ENCODE measurements at places on chromosomes 6 and 20.
A peak's percentile ranks its signal among the peaks of the same experiment; 100 is the strongest.

DNA sequence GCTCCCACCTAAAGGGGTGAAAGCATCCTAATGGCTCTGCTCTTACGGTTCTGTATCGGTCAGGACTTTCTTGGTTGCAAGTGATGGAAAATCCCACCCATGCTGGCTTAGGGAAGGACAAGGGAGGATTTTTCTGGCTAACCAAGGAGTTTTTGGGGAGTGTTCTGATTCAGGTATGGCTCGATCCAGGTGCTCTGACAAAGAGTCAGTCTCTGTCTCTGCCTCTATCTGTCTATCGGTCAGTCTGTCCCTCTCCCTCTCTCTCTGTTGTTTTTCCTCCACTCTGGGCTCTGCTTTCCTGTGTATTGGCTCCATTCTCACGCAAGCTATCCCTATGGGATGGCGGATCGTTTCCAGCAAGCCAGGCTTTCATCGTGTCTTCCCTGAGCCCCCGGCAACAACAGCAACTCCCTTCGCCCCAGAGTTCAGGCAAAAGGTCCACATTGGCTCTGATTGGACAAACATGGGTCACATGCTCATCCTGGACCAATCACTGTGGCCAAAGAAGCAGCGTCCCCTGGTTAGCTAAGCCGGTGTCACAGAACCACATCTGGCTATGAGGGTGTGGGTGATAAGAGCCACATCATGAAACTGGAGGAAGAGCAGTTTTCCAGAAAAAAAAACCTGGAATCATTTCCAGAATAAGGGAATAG is 160.3 kb downstream of the BMP7 start:
- DNase-seq = no peak

DNA sequence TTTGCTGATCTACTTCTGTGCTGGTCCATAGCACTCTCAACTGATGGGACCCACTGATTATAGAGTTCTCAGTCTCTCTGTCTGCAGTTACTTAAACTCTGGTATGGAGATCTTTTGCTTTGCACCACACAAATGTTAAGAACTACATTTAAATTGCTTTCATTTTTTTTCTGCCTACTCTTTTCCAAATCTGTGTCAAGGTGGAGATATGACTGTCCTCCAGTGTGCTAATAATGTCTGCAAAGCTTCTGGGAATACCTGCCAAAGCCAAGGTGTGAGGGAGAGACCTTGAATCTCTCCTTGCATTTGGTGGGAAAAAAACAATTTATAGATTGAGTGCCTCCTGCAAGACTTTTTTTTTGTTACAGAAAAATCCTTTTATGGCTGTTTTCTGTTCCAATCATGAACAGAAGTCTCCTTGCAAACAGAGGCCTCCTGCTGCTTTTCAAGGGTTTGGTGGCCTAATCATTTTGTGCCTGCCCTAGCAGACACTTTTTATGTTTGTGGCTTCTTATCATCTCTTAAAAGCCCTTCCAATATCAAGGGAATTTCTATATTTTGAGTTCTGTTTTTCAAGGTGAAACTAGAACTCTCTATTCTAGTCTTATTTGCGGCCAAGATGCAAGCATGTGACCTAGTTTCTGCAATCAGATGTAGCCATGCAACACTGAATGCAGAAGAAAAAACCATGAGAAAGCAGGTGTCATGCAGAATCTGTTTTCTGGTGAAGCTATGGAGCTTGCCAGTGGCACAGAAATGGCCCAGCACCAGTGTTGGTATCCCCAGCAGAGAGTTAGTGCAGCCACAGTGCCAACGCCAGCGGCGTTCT is 23.2 kb upstream of the AKIRIN2 start:
- no peak for DNase-seq

DNA sequence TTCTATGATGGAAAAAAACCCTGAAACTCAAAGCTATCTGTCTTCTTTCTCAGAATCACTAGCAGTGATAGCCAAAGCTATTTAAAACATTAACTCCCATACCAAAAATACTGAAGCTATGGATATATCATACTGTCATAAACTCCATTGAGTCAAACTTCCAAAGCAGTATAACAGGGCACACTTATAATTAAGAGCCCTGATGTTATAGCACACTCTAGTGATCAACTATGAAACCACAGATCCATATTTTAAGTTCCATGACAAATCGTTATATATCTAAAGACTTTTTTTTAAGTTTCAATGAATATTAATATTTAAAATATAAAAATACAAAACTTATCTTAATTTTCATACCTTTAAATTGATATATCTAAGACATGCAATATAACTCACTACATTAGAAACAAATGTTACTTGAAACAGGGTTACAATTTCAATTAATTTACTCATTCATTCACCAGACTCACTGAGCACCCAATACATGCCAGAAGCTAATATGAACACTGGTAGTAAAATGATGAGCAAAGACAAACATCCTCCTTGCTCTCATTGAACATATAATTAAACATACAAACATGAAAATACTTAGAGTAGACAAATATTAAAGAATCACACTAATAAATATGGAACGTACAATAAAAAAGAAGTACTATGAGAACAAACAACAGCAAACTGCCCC is 69.3 kb downstream of the IBTK start:
- no peak for DNase-seq

DNA sequence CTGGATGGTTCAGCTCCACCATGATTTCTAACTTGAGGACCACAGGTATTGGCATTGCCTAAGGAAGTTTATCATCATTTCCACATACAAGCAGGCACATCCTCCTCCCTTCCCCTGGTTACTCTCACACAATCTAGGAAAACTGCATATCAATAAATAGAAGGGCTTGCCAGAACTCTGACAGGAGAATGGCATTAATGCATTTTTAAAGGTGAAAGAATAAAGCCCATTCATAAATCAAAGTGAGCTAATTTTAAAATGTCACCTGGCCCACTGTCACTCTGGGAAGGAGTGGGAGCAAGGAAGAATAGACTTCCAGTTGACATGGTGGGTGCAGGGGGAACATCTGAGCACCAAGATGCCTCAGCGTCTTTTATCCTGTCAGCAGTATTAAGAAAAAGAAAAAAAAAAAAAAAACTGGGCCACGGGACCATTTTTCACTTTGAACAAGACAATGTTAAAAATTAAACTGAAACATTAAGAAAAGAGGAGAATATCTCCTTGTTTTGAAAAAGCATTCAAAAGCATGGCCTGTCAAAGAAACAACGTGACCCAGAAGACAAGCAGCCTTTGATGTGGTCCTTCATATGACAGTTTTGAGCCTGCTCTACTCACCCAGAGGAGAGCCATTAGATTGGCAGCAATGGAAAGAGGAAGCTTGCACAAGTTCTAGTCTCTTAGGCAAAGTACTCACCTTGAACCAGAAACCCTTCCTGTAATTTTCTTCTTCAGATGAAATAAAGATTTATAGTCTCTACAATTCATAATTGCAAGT is 39.3 kb upstream of the SMLR1 start:
- no peak for DNase-seq

DNA sequence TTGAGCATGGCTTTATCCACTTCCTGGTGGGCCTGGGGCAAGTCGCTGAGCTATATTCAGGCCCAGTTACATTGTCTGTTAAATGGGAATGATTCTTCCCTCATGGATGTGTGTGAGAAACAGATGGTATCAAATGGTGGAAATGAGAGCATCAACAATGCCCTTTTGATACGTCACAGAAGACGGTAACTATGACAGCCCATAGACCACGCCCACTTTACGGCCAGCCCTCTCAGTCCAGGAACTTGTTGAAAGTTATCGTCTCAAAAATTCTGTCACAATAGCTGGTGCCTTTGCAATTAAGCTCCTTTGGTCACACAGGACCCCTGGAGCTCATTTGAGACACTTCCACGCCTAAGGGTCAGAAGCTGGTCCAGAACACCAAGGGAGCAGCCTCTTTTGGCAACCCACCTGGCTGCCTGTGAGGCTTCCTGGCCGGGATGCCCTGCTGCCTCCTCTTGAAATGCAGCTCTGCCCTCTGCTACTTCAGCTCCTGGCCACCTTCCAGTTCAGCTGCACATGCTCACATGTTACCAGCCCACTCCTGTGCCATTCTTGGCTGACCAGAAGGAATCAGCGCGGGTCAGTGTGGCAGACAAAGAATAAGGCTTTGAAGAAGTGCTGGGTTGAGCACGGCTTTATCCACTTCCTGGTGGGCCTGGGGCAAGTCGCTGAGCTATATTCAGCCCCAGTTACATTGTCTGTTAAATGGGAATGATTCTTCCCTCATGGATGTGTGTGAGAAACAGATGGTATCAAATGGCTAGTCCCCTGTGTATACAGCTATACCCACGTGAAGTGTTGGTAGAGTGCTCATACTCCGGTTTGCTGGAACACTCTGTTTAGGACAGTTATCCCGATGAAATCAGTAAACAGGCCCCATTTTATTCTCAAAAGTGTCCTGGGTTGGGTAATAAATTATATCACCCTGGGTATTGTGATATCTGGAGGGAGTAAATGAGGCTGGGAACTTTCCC is 199.2 kb upstream of the SUPT3H start:
- no peak for DNase-seq

- DNase-seq = no peak
Measured at GRCh38 chr6:5305968-5306626, 44.8 kb downstream of the FARS2 start.

DNA sequence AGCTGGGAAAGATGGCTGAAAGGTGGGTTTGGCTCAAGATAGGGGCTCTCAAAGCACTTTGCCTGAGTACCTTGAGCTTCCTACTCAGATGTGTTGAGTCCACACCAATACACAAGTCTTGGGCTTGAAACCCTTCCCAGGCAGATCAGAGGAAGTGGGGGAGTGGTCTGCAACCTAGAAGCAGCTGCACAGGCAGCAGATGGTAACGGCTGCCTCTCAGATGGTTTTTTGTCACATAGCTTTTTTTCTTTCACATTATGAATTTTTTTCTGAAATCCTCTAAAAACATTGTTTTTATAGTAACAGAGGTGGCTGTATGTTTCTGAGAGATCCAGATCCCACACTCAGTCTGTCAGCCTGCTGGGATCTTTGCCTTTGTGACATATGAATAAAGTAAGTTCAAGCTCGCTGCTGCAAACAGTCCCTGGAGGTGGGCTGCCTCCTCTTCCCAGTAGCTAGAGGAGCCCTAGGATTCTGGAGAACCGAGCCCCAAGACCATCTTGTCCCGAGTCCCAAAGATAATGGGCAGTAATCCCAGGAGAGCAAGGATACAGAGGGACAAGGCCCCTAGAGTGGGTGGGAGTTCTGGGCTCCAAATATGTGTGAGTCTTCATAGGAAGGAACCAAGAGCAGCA is 97.1 kb upstream of the TOP1 start:
- no peak for DNase-seq

- no peak for DNase-seq
Measured at GRCh38 chr6:27897580-27898206, 14.5 kb downstream of the OR2B2 start.

DNA sequence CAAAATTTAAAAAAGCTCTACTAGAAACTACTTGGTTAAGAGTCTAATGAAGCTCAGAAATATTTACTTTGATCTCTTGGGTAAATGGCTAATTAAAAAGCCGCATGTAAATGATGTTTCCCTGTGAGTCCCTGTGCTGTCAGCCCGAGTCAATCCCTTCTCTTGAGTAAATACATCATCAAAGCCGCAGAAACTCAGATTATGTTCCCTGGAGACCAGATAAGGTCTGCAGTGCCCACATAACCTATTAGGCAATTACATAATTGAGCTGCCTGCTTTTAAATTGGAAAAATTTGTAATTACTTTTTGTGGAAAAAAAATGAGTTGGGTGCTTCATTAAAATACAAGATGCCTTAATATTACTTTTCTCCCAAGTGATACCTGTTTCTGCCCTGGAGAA is 83.1 kb downstream of the KIZ start:
- DNase-seq = no peak

- DNase-seq = no peak
Measured at GRCh38 chr20:30288346-30288745, 969.1 kb upstream of the DEFB115 start.

- no peak for DNase-seq
Measured at GRCh38 chr6:31112478-31112877, at the start of gene C6orf15. C6orf15 (minus strand) TSS chr6:31112575; CDS start chr6:31112555, 20 bp downstream.

DNA sequence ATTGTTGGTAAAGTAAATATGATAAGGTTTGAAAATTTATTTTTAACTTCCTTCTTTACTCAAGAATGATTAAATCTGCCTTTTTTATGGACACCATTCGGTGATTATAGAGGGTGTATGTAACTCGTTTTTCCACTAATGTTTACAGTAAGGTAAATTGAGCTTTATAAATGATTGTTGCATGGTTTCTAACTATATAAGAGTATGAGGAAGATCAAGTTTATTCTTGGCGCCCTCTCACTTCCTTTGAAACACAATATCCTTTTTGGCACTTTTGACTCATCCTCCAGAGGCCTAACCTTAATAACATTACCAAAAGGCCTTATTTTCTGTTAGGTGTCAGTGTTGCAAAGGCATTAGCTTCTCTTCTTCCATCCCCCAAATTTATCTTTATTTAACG is 41.8 kb upstream of the MTRF1L start:
- no peak for DNase-seq

GRCh38 chr6:144215402-144215931 is 65.2 kb downstream of the STX11 start:
- no peak for DNase-seq

- no peak for DNase-seq
Measured at GRCh38 chr6:108612852-108613251, 52.1 kb downstream of the FOXO3 start.

GRCh38 chr20:3687655-3688054 is 5.8 kb upstream of the ADAM33 start:
- DNase-seq = no peak

GRCh38 chr20:23227976-23228375 is 122.6 kb upstream of the NXT1 start:
- no peak for DNase-seq

DNA sequence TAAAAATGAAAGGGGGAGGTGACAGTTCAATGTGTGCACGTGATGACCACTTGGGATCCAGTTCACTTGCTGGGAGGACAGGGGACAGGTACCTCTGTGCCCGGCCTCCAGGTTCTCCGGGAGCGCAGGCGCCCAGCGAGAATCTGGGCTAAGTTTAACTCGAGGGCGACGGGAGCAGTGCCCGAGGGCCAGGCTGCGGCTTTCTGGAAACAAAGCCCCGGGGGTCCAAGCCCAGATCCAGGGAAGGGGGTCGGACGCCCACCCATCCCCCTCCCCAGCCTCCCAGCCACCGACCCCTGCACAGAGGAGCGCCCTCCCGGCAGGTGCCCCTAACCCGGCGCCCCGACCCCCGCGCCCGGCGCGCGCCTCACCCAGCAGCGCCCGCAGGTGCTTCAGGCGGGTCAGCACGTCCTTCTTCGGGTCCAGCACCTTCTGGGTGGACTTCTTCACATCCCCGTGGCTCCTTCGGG is 405 bp downstream of the RALGAPA2 start:
- no peak for DNase-seq

GRCh38 chr6:52364480-52365166 is 2.7 kb downstream of the PAQR8 start:
- peak; percentile 34 for DNase-seq

GRCh38 chr6:150189122-150189521 is 46.3 kb downstream of the PPP1R14C start:
- no peak for DNase-seq

All from amygdala (tissue), 56 donors.